ENCODE measurements at places on chromosomes 7 and 10. TPM values are rescaled to one million over a fixed set of nuclear protein-coding genes. Genes with fewer than 3 reads are reported as not detected.
A peak's percentile ranks its signal among the peaks of the same experiment; 100 is the strongest.

DNA sequence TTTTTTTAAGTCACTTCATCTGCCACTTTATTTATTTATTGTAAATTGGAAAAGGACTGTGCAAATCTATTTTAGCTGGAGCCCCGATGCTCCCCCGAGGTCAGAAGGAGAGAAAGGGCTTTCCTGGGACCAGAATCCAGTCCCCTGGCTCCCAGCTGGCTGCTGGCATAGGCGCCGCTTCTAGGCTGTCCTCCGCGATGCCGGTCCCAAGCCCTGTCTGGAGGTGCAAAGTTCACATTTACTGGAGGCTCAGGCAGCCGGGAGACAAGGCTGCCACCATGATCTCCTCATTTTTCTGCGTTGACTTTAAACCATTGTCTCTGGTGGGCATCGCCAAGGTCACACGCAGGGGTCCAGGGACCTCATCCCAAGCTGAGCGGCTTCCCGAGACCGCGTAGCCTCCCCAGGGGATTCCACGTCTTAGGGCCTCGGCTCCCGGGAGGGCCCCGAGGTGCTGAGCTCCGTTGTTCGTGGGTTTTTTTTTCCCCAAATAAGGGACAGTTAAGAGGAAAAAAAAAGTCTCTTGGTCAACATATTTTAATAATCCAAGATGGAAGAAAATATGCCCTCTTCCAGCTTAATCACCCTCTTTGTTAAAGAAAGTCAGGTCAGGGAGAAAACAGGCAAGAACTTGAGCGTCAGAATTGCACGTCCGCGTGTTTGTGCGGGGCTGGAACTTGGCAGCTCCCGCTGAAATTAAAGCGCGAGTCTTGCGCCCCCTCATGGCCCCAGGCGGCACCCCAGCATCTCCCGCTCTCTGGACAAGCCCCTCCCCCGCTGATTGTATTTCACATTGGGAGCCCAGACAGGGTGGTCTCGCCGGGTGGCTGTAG, 11.9 kb downstream of the RGR start:
- DNase-seq: peak; percentile 69

GRCh38 chr10:79502561-79503309, 9.6 kb upstream of the EIF5AL1 start:
- no peak for DNase-seq

GRCh38 chr10:19611775-19612174, 204.5 kb upstream of the PLXDC2 start:
- DNase-seq: no peak

GRCh38 chr10:103575416-103576075, 82.0 kb downstream of the NEURL1 start:
- DNase-seq: no peak

Gene CYP2C8
- under 0.01 TPM for total RNA-seq

Gene AMPH
- not detected for total RNA-seq

Gene CNNM1
- not detected for total RNA-seq
